A673 (cell line): ENCODE measurements at places on chromosomes 3 and 15.
A peak's percentile ranks its signal among the peaks of the same experiment; 100 is the strongest.

DNA sequence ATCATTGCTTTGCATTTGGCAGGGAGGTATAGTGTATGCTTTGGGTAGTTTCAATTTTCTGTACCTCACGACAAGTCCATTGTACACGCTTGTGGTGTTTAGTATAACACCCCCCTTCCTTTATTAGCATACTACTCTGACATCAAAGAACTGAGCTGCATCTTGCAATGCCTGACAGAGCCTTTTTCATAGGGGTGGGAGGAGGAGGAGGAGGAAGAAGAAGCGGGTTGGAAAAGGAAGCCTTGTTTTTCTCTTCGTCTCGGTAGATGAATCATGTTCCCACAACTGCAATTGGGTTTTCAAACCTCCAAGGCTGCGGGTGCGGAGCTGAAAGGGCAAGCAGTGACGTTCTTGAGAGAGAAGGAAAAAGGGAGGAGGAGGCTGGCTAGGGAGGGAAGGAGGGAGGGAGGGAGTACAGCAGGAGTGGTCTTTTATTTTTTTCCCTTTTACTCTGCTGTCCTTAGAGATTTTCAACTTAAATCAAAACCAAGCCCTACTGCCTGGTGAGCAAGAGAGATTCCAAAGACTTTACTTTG is 175.7 kb downstream of the KLHL25 start:
- peak; percentile 77 for DNase-seq

DNA sequence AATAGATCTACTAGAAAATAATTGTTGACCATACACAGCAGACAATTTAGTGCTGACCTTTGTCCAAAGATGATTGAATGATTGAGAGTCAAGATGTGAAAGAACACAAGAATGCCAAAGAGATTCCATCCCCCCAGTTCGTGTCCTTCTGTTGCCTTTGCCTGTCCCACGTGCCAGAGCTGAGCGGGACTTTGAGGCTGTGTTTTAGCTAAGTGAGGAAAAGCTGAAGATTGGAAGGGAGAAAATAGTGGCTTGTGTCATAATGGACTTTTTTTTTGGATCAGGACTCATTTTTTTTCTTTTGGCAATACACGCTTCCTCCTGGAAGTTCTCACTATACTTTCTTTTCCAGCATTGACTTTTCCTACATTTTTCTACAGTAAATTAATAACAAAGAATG is 206.6 kb upstream of the MDFIC2 start:
- DNase-seq, result no peak

- DNase-seq, result peak; percentile 89
Measured at GRCh38 chr3:195101001-195101583, 169.9 kb downstream of the XXYLT1 start.

- DNase-seq, result no peak
Measured at GRCh38 chr3:126345641-126346460, 11.4 kb downstream of the KLF15 start.

DNA sequence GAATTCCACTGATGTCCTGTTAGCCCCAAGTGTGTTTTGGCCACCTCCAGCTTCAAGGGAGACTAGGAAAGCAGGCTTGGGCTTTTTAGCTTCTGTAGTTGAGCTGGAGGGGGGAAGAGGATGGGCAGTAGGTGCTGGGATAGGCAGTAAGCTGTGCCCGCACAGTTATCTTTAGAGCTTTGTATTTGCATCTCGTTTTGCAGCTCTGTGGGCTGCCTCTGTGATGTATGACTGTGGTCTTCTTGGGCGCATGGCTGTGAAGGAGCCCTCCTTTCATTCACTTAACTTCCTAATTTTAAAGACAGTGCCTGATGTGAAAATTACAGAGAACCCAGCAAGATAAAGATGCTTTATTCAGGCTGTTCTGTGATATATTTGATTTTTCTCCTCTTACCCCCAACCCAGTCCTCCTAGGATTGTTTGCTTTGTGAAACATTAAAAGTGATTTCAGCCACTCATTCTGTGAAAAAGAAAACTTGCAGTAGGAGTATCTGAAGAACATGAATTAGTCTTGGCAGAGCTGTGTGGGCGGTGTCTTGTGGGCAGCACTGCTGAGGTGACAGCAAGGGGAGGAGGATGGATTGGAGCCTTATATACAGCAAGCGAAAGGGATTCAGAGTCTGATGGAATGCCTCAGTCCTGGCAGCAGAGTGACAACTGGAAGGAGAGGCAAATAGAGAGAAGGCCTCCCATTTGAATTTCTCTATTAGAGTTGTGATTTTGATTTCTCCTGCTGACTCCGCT is 74.3 kb downstream of the LARS2 start:
- DNase-seq, result no peak

- DNase-seq, result no peak
Measured at GRCh38 chr3:13794322-13794721, 85.5 kb downstream of the WNT7A start.

DNA sequence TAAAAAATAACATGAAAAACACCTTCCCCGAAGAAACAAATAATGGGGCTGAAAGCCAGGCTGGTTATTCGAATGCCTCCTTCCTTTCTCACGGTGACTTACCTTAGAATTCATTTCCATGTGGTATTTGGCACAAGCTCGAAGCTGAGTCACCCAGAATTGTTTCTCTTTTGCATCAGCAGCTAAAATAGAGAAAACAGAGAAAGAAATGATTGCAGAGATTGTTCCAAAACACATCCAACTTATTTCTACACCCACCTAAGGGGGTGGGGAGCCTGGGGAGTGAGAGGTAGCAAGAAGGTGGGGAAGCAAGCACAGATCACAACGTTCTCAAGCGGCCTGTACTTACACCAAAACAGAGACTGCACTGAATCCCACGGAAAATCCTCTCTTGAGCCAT is 104.7 kb downstream of the OSBPL10 start:
- DNase-seq, result no peak

DNA sequence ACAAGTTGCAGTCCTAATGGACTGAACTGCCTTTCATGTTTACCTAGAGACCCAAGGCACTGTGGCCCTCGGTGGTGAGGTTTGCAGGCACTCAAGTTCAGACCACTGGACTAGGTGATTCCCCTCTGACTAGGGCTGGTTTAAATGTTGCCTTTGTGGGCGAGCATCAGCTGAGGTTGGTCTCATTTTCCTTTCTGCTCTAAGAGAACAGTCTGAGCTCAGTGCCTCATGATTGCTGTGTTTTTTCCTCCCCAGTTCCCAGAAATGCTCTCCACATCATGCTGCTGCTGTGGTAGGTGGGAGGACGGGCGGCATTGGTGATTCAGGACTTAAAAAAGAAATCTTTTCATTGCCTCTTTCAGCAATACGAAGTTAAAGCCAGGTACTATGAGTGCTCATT is 237.2 kb downstream of the MBNL1 start:
- DNase-seq, result no peak

DNA sequence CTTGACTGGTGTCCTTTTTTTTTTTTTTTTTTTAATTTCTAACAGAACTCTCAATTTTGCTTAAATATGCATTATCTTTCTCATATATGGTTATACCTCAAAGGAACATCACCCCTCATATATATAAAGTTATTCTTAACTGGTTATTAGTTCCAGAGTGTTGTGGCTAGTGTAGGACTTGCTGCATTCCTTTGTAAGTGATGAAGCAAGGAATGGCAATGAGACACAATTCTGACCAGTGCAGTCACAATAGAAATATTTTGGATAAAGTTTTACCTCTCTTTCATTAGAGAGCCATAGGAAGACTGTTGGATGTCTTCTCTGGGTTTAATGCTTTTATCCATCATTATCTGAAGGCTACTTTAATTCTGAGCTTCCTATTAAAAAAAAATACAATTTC is 75.5 kb upstream of the CBLB start:
- DNase-seq, result no peak

DNA sequence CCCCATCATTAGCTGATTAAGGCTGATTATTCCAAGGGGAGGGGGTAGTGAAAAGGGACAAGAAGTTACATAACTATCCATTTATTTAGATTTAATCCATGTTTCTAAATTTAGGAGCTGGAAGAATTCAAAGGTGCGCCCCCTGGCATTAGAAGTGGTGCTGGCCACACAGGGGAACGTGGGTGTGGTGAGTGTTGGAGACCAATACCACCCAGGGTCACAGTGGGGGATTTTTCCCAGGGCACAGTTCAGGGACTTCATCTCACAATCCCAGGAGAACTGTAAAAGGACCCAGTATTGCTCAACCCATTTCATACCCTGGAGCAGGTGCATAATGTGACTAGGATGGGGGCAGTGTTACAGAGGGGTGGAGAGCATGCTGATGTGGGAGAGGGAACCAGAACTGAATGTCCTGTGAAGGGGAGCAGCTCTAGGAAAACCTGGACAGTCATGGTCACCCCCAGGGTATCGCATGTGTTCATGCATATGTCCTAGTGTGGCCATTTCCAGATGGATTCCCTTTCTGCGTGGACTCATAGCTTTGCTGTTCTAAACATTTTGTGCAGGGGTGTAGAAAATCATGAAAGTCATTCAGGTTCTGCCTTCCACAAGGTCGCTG is 110.3 kb downstream of the LSM3 start:
- DNase-seq, result no peak

- DNase-seq, result no peak
Measured at GRCh38 chr3:53150247-53151085, 10.5 kb upstream of the PRKCD start.

DNA sequence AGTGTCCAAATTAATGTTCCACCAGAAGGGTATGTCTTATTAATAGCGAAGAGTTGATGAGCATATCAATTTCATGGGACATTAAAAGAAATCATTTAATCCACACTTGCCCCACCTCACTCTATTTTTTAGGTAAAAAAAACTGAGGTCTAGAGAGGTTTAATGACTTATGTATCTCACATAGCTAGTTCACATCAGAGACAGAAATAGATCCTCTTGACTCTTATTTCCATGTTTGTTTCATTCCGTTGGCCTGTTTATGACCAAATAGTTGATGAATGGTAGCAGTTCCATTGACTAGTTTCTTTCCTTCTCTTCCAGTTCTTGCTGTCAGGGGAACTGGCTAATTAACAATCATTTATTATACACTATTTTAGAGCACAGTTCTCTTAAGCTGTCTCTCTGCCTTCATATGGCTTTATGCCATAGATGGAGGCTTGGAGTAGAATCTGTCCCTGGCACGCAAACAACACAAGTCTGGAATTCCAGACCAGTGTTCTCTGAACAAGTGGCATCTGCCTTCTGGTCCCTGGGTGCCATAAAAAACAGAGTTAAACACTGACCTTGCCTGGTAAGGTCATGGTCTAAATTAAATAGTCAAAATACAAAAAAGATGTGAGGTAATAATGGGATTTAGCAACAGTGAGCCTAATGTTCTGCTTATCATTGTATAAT is 220.0 kb upstream of the CGNL1 start:
- DNase-seq, result peak; percentile 76

GRCh38 chr15:92068121-92068520 is 214.6 kb downstream of the SLCO3A1 start:
- no peak for DNase-seq

DNA sequence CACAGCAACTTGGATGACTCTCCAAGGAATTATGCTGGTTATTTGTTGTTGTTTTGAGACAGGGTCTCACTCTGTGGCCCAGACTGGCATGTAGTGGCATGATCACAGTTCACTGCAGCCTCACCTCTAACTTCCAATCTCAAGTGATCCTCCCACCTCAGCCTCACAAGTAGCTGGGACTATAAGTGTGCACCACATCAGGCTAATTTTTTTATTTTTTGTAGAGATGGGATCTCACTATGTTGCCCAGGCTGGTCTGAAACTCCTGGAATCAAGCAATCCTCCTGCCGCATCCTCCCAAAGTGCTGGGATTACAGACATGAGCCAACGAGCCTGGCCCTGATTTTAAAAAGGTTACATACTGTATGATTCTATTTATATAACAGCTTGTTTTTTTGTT is 63.0 kb downstream of the RBPMS2 start:
- no peak for DNase-seq

DNA sequence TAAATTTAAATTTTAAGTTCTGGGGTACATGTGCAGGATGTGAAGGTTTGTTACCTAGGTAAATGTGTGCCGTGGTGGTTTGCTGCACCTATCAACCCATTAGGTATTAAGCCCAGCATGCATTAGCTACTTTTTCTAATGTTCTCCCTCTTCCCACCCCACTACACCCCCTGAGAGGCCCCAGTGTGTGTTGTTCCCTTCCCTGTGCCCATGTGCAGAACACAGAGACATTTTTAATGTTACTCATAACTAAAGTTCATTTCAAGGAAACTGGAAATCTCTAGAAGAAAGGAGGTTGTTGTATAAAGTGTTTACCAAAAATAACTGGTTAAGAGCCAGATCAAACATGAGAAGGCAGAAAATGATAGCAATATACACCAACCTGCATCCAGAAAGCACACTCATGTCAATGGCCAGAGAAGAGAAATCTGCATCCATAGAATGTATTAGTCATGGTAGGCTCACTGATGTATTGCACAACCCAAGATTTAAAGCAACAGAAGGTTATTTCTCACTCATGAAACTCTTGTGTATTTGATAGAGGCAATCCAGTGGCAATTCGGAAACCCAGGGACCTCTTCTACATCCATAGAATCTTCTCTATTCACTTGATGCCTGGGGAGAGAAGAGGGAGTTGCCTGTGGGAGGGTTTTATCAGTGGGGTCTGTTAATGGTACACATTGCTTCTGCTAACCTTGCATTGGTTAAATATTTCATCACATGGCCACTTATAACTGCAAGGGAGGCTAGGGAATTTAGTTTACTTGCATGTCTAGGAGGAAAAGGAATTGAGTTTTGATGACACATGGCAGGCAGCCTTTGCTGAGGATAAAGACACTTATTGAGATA is 321.9 kb upstream of the RASGRP1 start:
- no peak for DNase-seq

GRCh38 chr3:20185331-20185678 is 701 bp downstream of the SGO1 start:
- no peak for DNase-seq

DNA sequence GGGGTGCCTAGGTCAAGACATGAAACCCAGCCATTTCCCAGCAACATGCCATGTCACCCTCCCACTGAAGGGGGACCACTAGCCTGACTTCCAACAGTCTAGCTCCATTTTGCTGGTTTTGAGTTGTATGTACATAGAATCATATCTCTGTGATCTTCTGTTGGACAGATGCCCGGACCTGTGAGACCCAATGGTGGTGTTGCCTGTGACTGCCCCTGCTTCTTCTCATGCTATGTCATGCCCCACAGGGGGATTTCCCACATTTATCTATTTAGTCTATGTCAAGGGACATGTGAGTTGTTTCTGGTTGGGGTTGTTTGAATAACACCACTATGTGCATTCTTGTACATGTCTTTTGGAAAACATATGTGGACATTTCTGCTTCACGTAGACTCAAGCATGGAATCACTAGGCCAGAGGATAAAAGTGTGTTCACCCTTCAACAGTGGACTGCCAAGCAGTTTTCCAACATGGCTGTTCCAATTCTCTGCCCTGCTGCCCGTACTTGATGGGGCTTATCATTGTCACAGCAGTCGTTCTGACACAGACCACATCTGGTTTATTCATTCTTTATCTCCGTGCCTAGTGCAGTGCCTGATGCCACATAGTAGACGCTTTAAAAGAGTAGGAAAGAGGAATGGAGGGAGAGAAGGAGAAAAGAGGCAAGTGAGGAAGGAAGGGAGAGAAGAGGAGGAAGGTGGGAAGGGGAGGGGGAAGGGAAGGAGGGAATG is 114.4 kb downstream of the TPRA1 start:
- no peak for DNase-seq

- no peak for DNase-seq
Measured at GRCh38 chr3:126768903-126769302, 64.9 kb downstream of the CHCHD6 start.

GRCh38 chr3:61796088-61796680 is 234.8 kb downstream of the PTPRG start:
- DNase-seq, result no peak
